ENCODE measurements at places on chromosomes 7 and 10. TPM values are rescaled to one million over a fixed set of nuclear protein-coding genes. Genes with fewer than 3 reads are reported as not detected.

DNA sequence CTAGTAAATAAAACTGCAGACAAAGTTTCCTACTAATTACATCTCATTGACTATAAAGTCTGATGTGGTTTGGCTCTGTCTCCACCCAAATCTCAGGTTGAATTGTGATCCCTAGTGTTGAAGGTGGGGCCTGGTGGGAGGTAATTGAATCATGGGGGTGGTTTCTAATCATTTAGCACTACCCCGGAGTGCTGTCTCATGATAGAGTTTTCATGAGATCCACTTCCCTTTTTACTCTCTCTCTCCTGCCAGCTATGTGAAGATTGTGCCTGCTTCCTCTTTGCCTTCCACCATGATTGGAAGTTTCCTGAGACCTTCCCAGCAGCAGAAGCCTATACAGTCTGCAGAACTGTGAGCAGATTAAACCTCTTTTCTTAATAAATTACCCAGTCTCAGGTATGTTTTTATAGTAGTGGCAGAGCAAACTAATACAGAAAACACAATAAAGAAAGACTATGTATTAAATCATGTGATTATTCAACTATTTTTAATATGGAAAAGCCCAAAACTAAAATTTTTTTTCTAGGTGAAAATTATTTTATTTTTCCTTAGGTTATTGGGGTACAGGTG lies 232.1 kb downstream of the FZD1 start:
- H3K4me3 ChIP-seq, result no peak overlapping the region
- no peak for DNase-seq
- no peaks in the 10 kb centered on the region for H3K27me3 ChIP-seq
- H3K27ac ChIP-seq, result no peak overlapping the region

GRCh38 chr7:155233311-155234157 lies 64.1 kb upstream of the INSIG1 start:
- no peaks in the 10 kb centered on the region for H3K36me3 ChIP-seq
- H3K4me3 ChIP-seq, result no peak overlapping the region
- H3K4me1 ChIP-seq, result no peaks in the 10 kb centered on the region
- H3K27me3 ChIP-seq, result no peaks in the 10 kb centered on the region

DNA sequence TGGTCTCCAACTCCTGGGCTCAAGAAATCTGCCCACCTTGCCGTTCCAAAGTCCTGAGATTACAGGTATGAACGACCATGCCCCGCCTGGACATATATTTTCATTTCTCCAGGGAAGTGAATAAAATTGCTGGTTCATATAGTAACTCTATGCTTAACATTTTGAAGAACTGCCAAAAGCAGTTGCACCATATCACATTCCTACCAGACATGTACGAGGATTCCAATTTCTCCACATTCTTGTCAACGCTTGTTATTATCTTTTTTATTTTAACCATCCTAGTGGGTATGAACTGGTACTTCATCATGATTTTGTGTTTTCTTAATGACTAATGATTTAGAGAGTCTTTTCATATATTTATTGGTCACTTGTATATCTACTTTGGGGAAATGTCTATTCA lies 21.9 kb upstream of the CPN1 start:
- no peaks in the 10 kb centered on the region for H3K4me1 ChIP-seq
- no peak overlapping the region for H3K27ac ChIP-seq
- H3K27me3 ChIP-seq, result peaks cover 9% of the 10 kb centered on the region
- DNase-seq, result no peak
- H3K36me3 ChIP-seq, result no peaks in the 10 kb centered on the region

GRCh38 chr10:70913191-70913892 lies 25.0 kb upstream of the PCBD1 start:
- H3K4me1 ChIP-seq, result no peaks in the 10 kb centered on the region
- H3K4me3 ChIP-seq, result no peak overlapping the region
- no peak overlapping the region for H3K27ac ChIP-seq
- no peaks in the 10 kb centered on the region for H3K27me3 ChIP-seq
- no peak for DNase-seq
- no peaks in the 10 kb centered on the region for H3K36me3 ChIP-seq

- no peak overlapping the region for H3K4me3 ChIP-seq
- H3K27me3 ChIP-seq, result no peaks in the 10 kb centered on the region
- H3K36me3 ChIP-seq, result no peaks in the 10 kb centered on the region
- H3K27ac ChIP-seq, result no peak overlapping the region
- no peaks in the 10 kb centered on the region for H3K4me1 ChIP-seq
- DNase-seq, result peak; percentile 17
These were observed 592.5 kb downstream of the ARL4A start for GRCh38 chr7:13279854-13280435.

The SLC13A1 gene
- total RNA-seq, result not detected

The GPNMB gene
- total RNA-seq, result not detected

Data from CD4-positive, CD25-positive, alpha-beta regulatory T cell (primary cell).